ENCODE measurements at places on chromosomes 5 and 9.

- DNase-seq = no peak
Measured at GRCh38 chr5:157477814-157478494, 17.9 kb downstream of the NIPAL4 start.

GRCh38 chr5:6134281-6134680 is 244.1 kb downstream of the MED10 start:
- DNase-seq = no peak

- peak; percentile 66 for DNase-seq
Measured at GRCh38 chr9:133619791-133620190, 10.6 kb upstream of the FAM163B start.

DNA sequence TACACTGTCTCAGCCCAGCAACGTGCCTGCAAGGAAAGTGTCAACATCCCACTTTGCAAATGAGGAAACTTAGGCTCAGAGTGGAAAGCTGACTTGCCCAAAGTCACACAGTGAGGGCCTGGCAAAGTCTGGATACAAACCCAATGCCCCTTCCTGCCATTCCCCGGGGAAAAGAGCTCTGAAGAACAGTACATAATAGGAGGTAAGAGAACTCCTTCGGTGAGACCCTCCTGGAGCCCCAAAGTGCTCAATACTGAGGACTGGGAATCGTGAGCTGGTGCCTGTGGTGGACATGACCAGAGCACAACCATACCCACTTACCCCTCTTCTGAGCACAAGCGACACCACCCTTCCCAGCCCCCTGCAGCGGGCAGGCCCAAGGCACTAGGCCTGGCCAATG is 13.4 kb upstream of the CPLX2 start:
- DNase-seq = no peak

- peak; percentile 37 for DNase-seq
Measured at GRCh38 chr9:136342181-136343120, 15.1 kb downstream of the GPSM1 start.

DNA sequence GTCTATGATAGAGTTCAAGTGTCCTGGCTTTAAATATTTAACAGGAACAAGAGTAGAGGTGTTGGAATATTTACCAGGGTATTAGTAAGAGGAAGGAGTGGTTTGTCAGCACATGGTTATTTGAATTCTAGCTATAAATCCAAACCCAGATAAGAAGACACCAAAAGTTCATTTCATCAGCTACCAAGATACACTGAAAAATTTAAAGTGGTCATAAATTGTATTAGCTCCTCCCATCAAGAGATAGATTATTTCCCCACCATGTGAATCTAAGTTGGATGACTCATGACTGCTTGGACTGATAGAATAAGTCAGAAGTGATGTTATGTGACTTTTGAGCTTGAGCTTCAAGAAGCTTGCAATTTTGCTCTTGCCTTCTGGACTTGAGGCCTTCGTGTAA is 72.1 kb upstream of the GRAMD2B start:
- DNase-seq = no peak

DNA sequence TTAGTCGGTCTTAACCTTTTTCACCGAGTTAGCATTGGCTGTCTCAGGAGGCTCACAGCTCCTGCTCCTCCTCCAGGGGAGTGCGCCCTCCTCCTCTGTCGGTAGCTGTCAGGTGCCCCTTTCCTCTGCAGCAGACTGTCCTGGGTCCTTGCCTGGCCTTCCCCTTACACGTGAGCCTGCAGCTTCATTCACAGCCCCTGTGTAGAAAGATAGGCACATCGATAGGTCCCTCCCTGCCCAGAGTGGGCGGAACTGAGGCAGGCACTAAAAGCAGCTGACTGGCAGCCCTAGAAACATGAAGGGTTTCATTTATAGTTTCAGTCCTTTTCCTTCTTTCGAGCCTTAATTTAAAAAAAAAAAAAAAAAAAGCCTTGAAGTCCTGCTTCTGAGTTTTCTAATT is 17.2 kb downstream of the TENT4A start:
- no peak for DNase-seq

- no peak for DNase-seq
Measured at GRCh38 chr5:317086-317811, 4.3 kb upstream of the AHRR start.

GRCh38 chr5:119358901-119359603 is 3.2 kb downstream of the TNFAIP8 start:
- DNase-seq = no peak

- peak; percentile 51 for DNase-seq
Measured at GRCh38 chr5:55159763-55160492, at the start of gene GPX8. Gene GPX8, plus strand, starts transcription at chr5:55160171. Its CDS starts 22 bp downstream, at chr5:55160193.

DNA sequence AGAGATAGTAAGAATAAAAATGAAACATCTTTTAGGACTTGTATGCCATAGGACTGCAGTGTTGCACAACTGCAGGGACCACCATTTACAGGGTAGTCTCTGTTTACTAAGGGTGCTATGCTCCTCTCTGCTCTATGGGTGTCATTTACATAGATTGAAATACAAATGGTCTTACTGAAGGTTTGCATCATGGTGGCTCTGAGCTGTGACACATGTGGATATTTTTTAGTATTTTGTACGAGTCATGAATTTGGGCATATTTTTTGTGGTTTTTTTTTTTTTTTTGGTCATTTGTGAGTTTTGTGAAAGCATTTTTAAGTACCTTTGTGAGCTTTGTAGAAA is 47.4 kb downstream of the CSNK1G3 start:
- DNase-seq = no peak

- DNase-seq = no peak
Measured at GRCh38 chr9:112384690-112385089, 4.8 kb downstream of the HSDL2 start.

DNA sequence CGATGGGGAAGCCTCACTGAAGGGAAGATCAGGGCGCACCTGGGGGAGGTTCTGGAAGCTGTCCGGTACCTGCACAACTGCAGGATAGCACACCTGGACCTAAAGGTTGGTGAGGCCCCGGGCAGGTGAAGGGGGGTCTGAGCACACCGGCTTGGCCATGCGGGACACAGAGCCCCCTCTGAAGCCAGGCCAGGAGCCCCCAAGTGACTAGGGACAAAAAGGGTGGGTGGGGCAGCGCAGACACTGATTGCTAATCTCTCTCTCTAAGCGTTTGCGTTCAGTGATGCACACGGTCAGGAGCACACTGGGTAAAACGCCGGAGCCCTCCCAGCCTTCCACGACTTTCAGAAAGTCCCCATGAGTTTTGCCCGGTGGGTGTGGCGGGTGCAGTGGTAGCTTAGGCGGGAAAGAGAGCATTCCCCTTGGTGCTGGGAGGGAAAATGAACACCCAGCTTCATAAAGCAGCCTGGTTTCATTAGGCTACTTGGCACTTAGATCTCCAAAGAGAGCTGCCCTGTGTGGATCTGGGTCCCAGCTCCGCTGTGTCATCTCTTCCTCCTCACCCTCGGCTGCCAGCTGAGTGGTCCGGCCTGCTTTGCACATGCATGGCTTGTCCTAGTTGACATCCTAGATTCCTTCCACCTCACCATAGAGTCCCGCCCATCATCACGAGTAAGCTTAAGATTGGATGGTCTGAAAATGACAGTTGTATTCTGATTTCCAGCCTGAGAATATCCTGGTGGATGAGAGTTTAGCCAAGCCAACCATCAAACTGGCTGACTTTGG is 74.2 kb upstream of the OTULINL start:
- DNase-seq = no peak

GRCh38 chr5:136104306-136104965 is 28.2 kb upstream of the SMAD5 start:
- DNase-seq = no peak

- DNase-seq = no peak
Measured at GRCh38 chr9:76116913-76117312, 226.4 kb downstream of the PCSK5 start.

- no peak for DNase-seq
Measured at GRCh38 chr5:136032564-136032963, 3.8 kb downstream of the TGFBI start.

- DNase-seq = no peak
Measured at GRCh38 chr5:171310212-171310818, 1.3 kb downstream of the TLX3 start.

DNA sequence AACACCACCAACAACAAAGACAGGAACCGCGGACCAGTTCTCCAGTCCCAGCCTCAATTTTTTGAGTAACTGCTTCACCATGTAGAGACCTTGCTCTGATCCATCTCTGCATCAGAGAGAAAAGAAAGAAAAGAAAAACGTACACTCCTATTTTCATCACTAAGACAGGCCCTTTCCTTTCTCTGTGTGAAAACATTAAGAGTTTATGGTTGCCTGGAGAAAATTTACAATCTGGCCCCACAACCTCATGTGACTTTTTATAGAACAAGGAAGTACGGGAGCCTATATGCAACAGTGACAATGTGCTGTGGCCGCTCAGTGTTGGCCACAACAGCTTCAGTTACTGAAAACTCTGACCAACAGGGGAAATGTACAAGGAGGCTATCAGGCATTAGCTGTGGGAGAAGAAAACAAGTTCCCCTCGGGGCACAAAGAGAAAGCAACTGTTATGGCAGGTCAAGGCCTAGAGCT is 272.9 kb upstream of the PTGER4 start:
- peak; percentile 21 for DNase-seq

DNA sequence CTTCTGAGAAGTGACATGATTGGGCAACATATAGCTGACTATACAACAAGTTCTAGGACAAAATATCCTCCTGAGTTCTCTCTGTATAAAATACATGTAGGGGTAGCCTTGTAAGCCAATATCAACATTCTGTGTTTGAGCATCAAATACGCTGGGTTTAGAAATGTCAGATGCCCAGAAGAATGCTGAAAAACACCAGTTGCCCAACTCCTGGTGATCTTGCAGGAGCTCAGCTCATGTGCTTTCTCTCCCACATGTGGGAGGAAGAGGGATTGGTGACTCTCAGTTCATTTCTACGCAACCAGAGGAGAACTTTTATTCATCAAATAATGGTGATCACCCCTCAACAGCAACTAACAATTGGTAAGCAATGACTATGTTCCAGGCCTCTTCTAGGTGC is 810.9 kb upstream of the ACO1 start:
- DNase-seq = no peak

- no peak for DNase-seq
Measured at GRCh38 chr5:103327451-103327850, 68.9 kb downstream of the MACIR start.

GRCh38 chr9:5562806-5563416 is 52.6 kb downstream of the PDCD1LG2 start:
- no peak for DNase-seq

- no peak for DNase-seq
Measured at GRCh38 chr9:68551191-68551590, 10.5 kb upstream of the TMEM252 start.

DNA sequence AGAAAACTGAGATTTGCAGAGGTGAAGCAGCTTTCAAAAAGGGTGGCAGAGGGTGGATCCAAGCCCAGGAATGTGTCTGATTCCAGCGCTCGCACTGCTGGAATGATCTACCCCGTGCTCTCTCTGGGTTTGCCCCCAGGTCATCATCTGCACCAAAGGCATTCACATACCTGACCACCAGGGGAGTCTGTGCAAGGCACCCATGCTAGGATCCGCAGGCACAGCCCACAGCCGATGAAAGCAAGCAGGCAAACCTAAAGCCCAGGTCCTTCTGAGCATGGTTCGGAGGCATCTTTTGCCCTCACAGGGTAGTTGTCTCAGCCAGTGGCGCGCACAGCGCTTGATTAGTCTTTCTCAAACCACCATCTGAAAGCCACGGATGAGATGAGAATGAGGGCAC is 56.6 kb downstream of the TEK start:
- DNase-seq = no peak

- peak; percentile 3 for DNase-seq
Measured at GRCh38 chr9:101705135-101705661, 33.2 kb downstream of the GRIN3A start.

DNA sequence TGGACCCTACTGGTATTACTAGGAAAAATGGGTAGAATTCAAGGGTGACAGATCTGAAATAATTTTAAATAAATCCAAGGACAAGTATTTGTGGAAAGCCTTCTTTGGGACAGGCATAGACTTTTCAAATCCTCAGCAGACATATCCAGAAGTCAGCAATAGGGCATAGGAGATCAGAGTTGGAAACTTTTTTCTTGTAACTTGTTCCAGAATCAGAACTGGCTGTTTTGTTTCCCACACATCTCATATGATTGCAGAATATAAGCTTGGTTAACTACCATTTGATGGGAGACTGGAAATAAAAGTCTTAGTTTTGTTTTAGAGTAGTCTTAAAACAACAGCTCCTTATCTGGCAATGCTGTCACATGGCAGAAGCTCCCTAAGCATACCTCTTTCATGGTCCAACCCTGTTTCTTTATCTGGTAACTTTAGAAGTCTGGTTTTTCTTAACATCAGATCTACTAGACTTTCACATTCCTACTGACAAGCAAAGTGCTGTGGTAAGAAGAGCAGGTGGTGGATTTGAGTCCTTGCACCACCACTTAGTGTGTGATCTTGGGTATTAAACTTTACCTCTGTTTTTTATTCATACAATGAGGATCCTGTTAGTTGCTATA is 25.1 kb downstream of the XRCC4 start:
- no peak for DNase-seq

DNA sequence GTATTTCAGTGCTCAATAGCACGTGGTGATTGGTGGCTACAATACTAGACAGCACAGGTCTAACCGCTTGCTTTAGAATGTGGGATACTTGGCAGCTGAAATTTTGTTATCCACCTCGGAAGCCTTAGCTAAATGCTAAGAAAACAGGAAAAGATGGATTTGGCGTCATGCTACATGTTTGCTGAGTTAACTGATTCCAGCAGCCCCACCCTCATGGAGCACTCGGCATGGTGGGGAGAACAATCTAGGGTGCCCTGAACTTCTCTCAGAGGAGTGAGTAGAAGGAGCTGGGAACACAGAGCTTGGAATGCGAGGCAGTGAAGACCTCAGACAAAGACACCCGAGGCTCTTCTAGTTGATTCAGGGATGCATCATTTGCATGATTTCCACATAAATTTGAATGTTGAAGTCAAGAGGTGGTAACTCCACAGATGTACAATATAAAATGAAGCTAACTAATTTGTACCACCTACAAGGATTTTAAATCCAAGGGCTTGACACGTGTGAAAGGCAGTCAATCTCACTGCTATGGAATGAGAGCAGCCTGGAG is 145.1 kb upstream of the FSTL4 start:
- no peak for DNase-seq

DNA sequence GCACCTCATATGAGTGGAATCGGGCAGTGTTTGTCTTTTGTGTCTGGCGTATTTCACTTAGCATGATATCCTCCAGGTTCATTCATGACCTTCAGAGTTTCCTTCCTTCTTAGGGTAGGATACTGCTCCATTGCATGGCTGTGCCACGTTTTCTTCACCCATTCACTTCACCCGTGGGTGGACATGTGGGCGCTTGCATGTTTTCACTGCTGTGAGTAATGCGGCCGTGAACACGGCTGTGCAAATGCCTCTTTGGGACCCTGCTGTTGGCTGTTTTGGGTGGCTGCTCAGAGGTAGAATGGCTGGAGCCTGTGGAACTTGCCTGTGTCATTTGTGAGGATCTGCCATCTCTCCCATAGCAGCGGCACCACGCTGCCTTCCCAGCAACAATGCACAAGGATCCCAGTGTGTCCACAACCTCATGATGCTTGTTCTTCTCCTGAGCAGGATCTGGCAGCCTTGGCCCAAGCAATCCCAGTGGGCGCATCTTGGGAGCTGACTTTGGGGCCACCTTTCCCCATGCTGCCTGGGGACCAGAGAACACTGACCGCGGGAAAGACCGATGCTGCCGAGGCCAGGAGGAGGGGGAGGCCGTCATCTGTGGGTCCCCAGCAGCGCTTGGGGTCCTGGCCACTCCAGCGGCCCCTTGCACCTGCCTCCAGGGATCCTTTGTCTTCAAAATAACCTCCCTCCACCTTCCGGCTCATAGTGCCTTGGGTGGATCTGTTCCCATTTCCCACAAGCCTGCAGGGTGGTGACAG is 2.3 kb upstream of the SCGB3A1 start:
- no peak for DNase-seq

GRCh38 chr5:119270960-119271757 is 84.7 kb upstream of the TNFAIP8 start:
- no peak for DNase-seq

GRCh38 chr9:97525451-97525850 is 24.0 kb downstream of the TMOD1 start:
- no peak for DNase-seq
